ENCODE measurements at places on chromosomes 11 and 22.

- no peak for DNase-seq
Measured at GRCh38 chr22:27075028-27075678, 417.8 kb downstream of the MIAT start.

- no peak for DNase-seq
Measured at GRCh38 chr11:129248618-129249017, 56.5 kb upstream of the ARHGAP32 start.

DNA sequence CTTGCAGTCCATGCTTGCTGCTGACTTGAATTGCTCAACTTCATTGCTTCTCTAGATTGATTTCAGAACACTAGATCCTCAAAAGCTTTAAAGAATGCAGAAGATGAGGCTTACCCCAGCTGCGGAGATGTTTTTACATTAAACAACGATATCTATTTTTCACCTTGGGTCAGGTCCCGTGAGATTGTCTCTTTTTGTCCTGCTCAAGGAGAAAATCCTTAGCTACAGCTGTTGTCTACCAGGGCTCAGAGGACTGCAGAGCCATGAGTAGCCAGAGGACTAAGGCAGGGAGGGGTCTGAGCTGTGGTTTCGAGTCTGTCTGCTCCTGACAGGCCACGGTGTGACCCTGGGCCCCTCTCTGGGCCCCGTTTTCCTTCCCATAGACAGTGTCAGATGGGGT, 51.4 kb downstream of the PKNOX2 start:
- no peak for DNase-seq

- DNase-seq, result no peak
Measured at GRCh38 chr11:39144351-39145130, 2314.9 kb downstream of the LRRC4C start.

GRCh38 chr11:47175746-47176327, 842 bp downstream of the ARFGAP2 start:
- no peak for DNase-seq

DNA sequence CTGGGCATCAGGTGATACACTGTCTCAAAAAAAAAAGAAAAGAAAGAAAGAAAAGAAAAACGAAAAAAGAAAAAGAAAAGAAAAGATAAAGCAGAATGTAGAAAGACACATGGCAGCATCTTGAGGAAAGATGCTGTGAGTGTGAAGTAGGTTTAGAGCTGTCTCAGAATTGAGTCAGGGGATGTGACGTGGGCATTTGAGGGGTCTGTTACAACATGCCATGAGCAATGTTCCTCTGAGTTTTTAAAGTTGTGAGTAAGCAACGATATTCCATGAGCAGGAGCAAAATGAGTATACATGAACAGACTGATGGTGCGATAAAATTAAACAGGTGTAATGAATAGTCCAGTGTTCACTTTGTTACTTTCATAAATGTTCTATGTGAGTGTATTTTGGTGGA, 11.3 kb upstream of the QSER1 start:
- DNase-seq, result no peak

GRCh38 chr11:16804104-16804947, 65.9 kb downstream of the C11orf58 start:
- DNase-seq, result no peak
